ENCODE measurements at places on chromosomes 3 and 15. TPM values are rescaled to one million over a fixed set of nuclear protein-coding genes. Genes with fewer than 3 reads are reported as not detected.

MME gene
- total RNA-seq: not detected

NDUFB5 gene
- 58.0 TPM for total RNA-seq

FES gene
- 0.84 TPM for total RNA-seq

C3orf85 gene
- total RNA-seq: not detected

HIGD2B gene
- not detected for total RNA-seq

ECE2 gene
- not detected for total RNA-seq

IGSF10 gene
- 0.30 TPM for total RNA-seq

SPTBN5 gene
- 0.20 TPM for total RNA-seq

CYP11A1 gene
- 0.08 TPM for total RNA-seq

RHOV gene
- 4.8 TPM for total RNA-seq

PP2D1 gene
- total RNA-seq: not detected

SETD5 gene
- 44.2 TPM for total RNA-seq

DPPA2 gene
- total RNA-seq: not detected

PRSS50 gene
- not detected for total RNA-seq

SCN11A gene
- not detected for total RNA-seq

GABRG3 gene
- total RNA-seq: 0.62 TPM

SNRPN gene
- total RNA-seq: 97.9 TPM

STAC gene
- 2.2 TPM for total RNA-seq

ZDHHC23 gene
- total RNA-seq: 3.8 TPM

CCPG1 gene
- 38.6 TPM for total RNA-seq

EXD1 gene
- not detected for total RNA-seq

PIGZ gene
- 1.3 TPM for total RNA-seq

GCNT3 gene
- total RNA-seq: 123 TPM

ARGFX gene
- not detected for total RNA-seq
